ENCODE measurements at places on chromosomes 3 and 15.

- no peak for DNase-seq
Observed at GRCh38 chr3:45508483-45509037, 86.0 kb upstream of the LIMD1 start.

GRCh38 chr15:40948706-40949473 lies 4.4 kb upstream of the CHAC1 start:
- DNase-seq = no peak

DNA sequence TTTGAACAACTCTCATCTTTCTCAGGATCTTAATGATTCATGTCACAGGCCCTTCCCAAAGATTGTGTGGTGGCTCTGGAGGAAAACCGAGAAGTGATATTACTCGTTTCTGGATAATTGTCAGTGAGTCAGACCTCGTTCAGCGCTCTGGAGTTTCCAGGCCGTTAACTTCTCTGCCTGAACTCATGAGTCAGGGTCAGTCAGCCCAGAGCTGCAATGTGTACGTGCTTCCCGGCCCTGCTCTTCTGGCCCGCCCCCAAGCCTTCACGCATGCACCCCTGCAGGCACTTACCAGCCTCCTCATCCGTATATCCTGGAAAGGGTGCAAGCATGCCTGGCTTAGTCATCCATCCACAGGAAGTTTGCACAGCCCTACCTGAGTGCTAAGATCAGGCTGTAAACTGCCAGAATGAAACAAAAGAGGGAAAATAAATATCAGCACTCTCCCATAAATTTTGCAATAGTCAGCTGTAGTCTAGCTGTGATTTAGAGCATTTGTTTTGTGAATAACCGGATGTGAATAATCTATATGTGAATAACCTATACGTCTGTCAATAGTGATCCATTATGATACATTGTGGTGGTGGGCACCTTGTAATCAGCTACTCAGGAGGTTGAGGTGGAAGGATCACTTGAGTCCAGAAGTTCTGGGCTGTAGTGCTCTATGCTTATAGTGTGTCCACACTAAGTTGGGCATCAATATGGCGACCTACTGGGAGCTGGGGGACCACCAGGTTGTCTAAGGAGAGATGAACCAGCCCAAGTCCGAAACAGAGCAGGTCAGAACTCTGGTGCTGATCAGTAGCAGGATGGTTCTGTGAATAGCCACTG lies 35.3 kb upstream of the SEMA4B start:
- no peak for DNase-seq

- DNase-seq = no peak
Observed at GRCh38 chr3:12901623-12902045, 60.3 kb upstream of the RPL32 start.

DNA sequence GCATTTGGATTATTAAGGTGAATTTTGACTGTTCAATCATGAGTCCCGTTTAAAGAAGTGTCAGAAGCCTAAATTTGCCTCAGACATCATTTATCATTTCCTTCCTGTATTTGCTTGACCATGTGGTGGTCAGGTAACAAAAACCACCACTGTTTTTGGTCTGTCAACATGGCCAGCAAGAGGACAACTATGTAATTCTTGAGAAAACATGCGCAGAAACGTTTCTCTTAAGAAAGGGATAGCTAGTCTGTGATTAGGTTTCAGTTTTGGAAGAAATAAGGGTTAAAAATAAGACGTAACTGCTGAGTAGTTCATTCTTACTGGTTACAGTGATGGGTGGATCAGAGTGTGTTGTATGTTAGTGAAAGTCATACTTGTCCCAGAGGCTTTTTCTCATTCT lies 204.5 kb downstream of the AKAP13 start:
- DNase-seq = no peak

DNA sequence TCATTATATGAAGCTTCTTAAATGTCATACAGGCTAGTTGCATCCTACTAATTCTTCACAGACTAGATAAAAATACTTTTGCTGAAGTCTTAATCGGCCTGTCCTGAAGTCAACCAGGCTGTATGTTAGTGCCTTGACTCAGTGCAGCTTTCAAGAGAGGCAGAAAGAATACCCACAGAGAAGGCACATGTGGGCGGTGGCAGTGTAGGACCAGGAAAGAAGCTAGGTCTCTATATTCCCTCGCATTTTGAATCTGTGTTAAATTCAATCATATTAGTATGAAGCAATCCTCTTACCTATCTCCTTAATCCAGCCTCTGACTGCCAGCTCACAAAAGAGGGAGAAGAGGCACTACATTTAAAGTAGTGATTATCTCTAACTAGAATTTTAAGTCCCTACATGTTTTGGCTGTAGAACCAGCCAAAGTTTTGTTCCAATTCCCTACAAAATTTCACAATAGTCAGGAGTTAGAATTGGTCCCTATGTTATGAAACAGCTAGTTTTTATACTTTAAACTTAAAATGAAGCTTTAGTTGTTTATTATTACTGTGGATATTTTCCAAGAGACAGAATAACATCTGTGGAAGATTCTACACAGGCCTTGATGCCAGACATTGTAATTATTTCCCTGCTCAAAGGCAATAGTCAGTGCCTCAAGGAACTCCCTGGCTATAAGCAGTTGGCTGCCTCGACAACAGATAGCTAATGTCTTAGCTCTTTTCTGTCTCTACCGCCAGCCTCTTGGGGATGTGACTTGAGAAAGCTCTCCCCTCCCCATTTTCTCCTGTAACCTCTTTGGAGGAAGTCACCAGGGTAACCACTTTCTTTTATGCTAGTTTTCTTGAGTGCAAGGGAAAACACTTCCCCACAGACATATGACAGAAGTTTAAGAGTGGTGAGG lies 31.9 kb downstream of the CRTC3 start:
- no peak for DNase-seq

DNA sequence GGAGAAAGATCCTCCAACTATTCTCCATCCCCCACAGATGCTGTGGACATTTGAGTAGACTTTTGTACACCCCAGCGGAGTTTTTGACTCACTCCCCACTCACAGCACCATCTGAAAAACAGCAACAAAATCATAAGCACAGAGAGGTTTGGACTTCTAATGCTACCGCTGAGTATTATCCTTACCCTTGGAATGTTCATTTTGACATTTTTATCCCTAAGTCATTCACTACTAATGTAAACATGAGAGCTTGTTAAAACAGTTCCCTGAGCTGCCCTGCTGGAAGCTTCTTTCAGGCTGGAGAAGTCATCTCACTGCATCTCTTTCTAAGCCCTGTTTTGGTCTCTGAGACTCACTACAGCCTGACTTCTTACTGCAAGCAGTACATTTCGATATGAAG lies 1045.9 kb downstream of the MCTP2 start:
- no peak for DNase-seq

GRCh38 chr3:10496121-10496863 lies 9.1 kb downstream of the ATP2B2 start:
- DNase-seq = no peak

GRCh38 chr15:45169608-45170480 lies 17.9 kb downstream of the SHF start:
- DNase-seq = no peak

GRCh38 chr3:17356585-17356984 lies 385.8 kb downstream of the TBC1D5 start:
- DNase-seq = no peak

GRCh38 chr3:20141316-20141715 lies 44.7 kb downstream of the SGO1 start:
- DNase-seq = no peak

- DNase-seq = no peak
Observed at GRCh38 chr15:62989366-62990055, 53.0 kb upstream of the TPM1 start.

- DNase-seq = no peak
Observed at GRCh38 chr3:128091586-128091985, 32.0 kb downstream of the RUVBL1 start.

- no peak for DNase-seq
Observed at GRCh38 chr15:34986771-34987480, 1.2 kb downstream of the ZNF770 start.

- DNase-seq = no peak
Observed at GRCh38 chr3:159501029-159501428, 487.6 kb upstream of the IL12A start.

DNA sequence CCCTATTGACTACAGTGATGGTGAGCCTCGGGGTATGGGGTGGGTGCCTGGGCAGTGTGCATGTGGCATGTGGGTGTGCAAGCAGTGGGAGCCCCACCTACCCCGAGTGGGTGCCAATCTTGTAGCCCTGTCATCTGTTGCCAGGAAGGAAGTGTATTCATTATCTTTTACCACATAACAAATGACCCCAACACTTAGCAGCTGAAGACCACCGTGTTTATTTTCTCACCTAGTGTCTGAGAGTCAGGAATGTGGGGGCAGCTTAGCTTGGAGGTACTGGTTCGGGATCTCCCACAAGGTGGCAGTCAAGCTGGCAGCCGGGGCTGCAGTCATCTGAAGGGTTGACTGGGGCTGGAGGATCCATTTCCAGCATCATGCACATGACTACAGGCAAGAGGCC lies 21.7 kb downstream of the XYLB start:
- DNase-seq = no peak

DNA sequence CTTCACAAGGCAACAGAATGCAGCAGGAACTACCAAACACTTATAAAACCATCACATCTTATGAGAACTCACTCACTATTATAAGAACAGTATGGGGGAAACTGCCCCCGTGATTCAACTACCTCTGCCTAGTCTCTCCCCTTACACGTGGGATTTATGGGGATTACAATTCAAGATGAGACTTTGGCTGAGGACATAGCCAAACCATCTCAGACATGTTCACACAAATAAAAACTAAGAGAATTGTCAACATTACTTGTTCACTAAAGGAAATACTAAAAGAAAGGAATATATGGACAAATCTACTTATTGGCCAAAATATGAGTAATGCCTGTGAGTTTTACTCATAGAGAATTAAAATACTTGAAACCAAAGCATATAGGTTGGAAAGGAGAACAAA lies 505.1 kb downstream of the IGSF11 start:
- no peak for DNase-seq

- no peak for DNase-seq
Observed at GRCh38 chr3:110343376-110343775, 728.2 kb upstream of the NECTIN3 start.

- DNase-seq = no peak
Observed at GRCh38 chr3:123290107-123290930, 88.6 kb downstream of the SEC22A start.

DNA sequence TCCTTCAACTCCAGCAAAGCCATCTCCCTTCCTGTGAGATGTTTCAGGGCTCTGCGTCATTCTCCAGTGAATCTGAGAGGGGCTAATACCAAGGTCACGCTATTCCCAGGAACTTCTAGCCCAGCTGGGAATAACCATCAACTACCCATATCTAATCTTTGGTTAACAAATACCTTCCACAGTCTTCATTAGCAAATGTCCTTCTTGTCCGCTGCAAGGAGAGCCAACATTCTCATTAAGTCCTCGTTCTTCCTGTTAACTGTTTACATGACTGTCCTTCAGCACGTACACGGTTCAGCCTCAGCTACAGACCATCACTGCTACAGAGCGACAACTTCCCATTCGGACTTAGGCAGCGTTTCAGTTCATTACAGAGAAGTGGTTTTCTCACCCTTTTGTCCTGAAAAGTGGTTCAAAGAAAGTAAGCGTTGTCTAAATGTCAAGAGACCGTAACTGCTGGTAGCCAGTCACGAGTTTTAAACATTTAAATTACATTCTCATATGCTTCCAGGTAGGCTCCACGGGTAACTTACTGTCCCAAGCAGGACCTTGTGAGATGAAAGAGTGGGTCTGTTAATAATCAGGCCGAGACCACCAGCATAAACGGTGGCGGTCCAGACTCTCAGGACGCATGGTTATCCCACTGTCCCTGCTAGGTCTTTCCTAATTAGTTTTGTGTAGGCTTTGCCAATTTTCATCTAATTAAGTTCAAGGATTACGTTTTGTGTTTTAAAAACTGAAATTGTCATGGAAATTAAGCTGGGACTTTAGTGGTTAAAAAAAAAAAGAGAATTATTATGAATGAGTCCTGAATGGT lies 63.8 kb downstream of the CHSY1 start:
- DNase-seq = no peak

GRCh38 chr3:128081226-128081625 lies 29.0 kb downstream of the SEC61A1 start:
- no peak for DNase-seq

GRCh38 chr15:90930861-90931574 lies 1.3 kb downstream of the HDDC3 start:
- no peak for DNase-seq

- DNase-seq = no peak
Observed at GRCh38 chr15:62472616-62473299, 307.7 kb upstream of the C2CD4B start.

DNA sequence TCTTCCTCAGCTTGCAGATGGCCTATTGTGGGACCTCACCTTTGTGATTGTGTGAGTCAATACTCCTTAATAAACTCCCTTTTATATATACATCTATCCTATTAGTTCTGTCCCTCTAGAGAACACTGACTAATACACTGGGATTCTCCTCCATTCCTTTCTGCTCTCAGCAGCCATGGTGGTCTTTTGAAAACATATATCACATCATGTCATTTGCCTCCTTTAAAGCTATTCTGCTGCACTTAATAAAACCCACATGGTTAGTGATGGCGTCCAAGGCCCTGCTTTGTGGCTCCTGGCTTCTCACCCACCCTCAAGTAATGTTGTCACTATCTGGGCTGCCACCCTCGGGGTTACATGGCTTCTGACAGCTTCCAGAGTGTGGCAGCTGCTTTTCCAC lies 169.5 kb downstream of the CADPS start:
- no peak for DNase-seq

GRCh38 chr3:49007068-49007770 lies at the start of gene WDR6:
WDR6 (plus strand) TSS chr3:49007391; CDS start chr3:49007432, 41 bp downstream.
- peak; percentile 96 for DNase-seq

DNA sequence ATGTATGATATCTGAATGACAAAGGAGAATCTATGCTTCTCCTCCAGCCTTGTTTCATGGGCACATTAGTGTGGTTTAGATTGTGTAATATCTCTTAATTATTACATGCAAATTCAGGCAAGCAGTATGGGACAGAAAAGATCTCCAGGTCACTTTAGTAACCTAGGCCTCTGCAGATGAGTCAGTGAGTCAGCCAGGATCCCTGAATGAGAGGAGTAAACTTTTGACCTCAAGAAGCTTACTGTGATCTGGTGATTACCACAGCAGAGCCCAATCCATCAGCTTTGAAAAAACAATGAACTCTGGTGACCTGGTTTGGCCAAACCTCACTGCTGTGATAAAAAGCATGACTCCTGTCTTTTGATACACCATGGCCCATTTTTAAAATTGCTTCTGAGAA lies 107.8 kb downstream of the LRRN1 start:
- no peak for DNase-seq

- DNase-seq = no peak
Observed at GRCh38 chr3:54850484-54851018, 77.3 kb downstream of the LRTM1 start.

- DNase-seq = no peak
Observed at GRCh38 chr3:144390786-144391185, 419.2 kb downstream of the DIPK2A start.

- no peak for DNase-seq
Observed at GRCh38 chr3:13612829-13613228, 63.9 kb downstream of the FBLN2 start.

DNA sequence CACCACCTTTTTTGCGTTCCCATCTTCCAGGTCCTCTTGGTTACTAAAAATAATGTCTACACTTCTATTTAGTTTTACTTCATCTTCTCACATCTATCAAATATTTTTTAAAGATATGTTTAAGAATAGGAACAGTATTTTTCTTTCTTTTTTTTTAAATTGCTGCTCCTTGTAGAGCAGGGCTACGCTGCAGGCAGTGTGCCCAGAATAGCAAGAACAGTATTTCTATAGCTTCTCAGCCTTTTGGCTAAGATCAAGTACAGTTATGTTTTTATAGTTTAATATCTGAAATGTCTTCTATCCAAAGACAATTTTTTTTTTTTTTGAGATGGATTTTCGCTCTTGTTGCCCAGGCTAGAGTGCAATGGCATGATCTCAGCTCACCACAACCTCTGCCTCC lies 73.0 kb downstream of the MYO9A start:
- no peak for DNase-seq

Measured in GM18507 (cell line).